Common myeloid progenitor, CD34-positive (primary cell): ENCODE measurements at places on chromosomes 7 and 10.

DNA sequence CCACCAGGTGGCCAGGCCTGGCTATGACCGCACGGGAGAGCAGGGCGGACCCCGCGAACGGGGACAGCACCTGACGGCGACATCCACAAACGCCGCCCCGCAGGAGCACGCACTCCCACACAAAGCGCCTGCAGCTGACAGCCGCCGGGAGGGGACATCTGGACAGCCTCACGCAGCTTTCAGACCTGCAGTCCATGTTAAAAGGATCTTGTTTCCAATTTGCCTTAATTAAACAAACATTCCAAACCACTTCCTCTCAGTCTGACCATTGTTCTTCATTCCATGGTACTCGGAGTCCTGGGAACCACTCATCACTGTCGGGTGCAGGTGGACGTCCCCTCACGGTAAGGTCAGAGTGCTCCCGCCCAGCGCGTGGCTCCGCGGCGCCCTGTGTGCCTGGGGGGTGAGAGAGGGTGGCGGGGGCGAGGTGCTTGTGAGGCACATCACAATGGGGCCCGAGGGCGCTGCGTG lies 5.9 kb upstream of the GPER1 start:
- DNase-seq, result no peak

GRCh38 chr10:17510242-17510908 lies 56.0 kb upstream of the ST8SIA6 start:
- peak; percentile 86 for DNase-seq

DNA sequence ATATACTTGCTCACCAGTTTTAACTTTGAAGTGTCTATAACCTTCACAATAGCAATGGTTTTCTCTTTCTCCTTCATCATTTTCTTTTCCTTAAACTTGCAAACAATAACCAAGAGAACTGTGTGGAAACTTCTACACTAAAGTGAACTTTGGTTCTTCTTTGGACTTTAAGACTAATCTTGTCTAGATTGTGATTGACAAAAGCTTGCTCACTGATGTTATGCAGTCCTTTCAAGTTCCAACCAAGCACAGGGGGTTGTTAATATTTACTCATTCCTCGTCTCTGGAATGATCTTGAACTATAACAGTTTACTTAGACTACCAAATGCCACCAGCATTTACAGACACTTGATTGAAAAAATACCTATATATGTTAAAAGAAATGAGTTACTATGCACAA lies 62.4 kb downstream of the TFEC start:
- no peak for DNase-seq

DNA sequence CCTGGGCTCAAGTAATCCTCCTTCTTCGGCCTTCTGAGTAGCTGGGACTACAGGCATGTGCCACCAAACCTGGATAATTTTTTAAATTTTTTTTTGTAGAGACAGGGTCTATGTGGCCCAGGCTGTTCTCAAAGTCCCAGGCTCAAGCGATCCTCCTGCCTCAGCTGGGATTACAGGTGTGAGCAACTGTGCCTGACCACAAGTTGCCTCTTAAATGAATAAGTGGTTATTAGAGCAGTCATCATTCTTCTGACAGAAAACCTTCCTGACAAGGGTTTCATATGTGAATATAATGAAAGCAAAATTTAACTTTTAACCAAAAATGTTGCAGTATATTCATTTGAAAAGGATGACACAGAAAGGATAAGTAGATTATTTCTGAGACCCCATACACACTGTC lies 532.5 kb downstream of the GRM8 start:
- DNase-seq, result no peak

GRCh38 chr7:51665045-51665780 lies 348.6 kb upstream of the COBL start:
- DNase-seq, result no peak

GRCh38 chr7:32639122-32639521 lies 143.8 kb downstream of the AVL9 start:
- no peak for DNase-seq

GRCh38 chr10:7477538-7478334 lies 66.9 kb upstream of the SFMBT2 start:
- no peak for DNase-seq

GRCh38 chr10:43296320-43296719 lies 29.5 kb upstream of the RASGEF1A start:
- no peak for DNase-seq

GRCh38 chr7:54837168-54837567 lies 78.2 kb upstream of the SEC61G start:
- no peak for DNase-seq

DNA sequence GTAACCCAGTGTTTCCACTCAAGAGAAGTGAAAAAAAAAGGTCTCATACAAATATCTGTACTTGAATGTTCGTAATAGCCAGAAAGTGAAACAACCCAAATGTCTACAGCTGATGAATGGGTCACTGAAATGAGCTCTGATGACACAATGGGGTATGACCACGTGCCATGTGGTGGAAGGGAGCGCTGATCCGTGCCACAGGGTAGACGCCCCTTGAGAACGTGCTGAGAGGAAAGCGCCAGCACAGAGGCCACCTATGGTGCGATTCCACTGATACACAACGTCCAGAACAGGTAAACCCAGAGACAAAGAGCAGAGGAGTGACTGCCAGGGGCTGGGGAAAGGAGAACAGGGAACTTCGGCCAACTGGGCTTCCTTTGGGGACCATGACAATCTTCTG lies 50.3 kb downstream of the MAD1L1 start:
- DNase-seq, result no peak

- DNase-seq, result no peak
Observed at GRCh38 chr7:55237156-55237893, 127.8 kb upstream of the LANCL2 start.

- no peak for DNase-seq
Observed at GRCh38 chr10:29635711-29636144, 957 bp upstream of the SVIL start.

- no peak for DNase-seq
Observed at GRCh38 chr10:14447094-14447839, 116.5 kb upstream of the FRMD4A start.

DNA sequence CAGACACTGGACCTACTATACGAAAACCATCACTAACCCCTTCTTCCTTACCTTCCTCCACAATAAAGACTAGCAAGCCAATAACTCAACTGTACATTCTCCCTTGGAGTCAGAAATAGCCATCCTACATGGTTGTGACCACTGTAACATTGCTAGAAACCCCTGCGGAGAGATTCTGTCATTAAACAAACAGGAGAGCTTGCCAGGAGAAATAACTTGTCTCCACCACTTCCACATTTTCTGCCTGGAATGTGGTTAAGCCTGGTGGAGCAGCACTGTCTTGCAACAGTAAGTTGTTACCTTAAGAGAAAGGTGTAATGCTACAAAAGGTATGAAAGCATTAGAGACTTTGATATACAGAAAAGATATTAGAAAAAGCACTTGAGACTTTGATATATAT lies 45.8 kb downstream of the THSD7A start:
- DNase-seq, result no peak

- DNase-seq, result no peak
Observed at GRCh38 chr10:86168256-86168655, 198.3 kb downstream of the GRID1 start.
